GDM1 (cell line): ENCODE measurements at places on chromosomes 3 and 15.
A peak's percentile ranks its signal among the peaks of the same experiment; 100 is the strongest.

DNA sequence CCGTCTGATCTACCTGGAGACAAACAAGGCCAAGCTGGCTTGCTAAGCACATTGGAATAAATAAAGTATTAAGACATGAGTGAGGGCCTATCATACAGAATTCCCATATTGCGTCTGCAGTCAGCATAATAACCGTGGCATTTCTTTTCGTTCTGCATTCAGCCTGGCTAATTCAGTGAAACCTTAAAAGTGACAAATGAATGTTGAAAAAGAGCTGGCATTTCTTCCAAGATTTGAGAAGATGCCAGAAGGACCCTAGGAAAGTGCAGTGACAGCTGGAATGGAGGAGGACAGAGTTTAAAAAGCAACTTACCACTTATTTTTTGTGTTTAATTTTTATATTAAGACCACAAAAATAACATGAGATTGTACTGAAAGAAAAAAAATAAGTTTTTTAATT lies 67.1 kb downstream of the SUCLG2 start:
- no peak for DNase-seq

- no peak for DNase-seq
Measured at GRCh38 chr15:27714675-27715074, 384.4 kb downstream of the OCA2 start.

- DNase-seq: no peak
Measured at GRCh38 chr3:23701716-23702597, 103.8 kb upstream of the UBE2E1 start.

- DNase-seq: no peak
Measured at GRCh38 chr3:127424766-127425504, 137.1 kb upstream of the PRR20G start.

GRCh38 chr3:112539825-112540650 lies 21.7 kb downstream of the ATG3 start:
- no peak for DNase-seq

DNA sequence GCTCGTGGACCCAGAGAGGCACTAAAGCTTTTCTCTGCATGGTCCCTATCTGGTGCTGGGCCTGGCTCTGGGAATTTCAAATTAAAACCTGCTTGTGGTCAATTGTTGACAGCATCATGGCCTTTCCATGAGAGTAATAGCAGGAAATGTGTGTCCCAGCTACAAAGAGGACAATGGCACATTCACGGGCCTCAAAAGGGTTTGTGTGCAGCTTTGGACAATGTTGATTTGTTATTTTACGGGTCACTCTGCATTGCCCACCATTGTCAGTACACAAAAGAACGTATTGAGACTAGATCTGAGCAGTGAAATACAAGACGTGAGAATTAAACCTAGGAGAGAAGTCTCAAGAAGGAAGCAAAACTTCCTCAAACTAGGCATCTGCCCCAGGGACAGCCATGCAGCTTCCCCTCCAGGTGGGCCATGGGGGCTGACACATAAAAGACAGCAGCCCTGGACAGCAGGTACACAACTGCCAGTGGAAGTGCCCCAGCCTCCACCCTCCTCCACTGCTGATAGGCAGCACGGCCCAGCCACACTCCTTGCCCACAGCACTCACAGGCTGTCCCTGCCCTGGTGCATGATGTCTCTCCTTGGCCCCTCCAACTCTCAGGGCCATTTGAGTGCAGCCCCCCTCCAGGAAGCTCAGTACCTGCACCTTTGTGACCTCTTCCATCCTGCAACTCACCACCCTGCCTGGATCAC lies 15.9 kb upstream of the LTF start:
- DNase-seq: no peak

DNA sequence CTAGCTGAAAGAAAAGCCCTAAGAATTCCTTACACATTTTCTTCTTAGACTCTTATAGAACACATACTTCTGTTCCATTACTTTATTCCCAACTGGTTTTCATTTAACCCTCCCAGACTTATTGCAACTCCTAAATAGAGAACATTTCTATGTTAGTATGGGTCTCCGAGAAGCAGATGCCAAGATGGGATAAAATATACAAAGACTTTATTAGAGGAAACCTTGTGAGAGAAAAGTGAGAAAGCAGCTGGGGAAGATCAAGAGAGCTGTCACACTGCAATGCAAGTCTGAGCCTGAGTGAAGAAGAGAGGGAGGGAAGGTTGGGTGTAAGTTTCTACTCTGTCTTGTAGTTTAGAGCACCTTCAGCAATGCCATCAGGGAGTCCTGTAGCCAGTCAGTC lies 979.3 kb downstream of the IGSF11 start:
- DNase-seq: no peak

DNA sequence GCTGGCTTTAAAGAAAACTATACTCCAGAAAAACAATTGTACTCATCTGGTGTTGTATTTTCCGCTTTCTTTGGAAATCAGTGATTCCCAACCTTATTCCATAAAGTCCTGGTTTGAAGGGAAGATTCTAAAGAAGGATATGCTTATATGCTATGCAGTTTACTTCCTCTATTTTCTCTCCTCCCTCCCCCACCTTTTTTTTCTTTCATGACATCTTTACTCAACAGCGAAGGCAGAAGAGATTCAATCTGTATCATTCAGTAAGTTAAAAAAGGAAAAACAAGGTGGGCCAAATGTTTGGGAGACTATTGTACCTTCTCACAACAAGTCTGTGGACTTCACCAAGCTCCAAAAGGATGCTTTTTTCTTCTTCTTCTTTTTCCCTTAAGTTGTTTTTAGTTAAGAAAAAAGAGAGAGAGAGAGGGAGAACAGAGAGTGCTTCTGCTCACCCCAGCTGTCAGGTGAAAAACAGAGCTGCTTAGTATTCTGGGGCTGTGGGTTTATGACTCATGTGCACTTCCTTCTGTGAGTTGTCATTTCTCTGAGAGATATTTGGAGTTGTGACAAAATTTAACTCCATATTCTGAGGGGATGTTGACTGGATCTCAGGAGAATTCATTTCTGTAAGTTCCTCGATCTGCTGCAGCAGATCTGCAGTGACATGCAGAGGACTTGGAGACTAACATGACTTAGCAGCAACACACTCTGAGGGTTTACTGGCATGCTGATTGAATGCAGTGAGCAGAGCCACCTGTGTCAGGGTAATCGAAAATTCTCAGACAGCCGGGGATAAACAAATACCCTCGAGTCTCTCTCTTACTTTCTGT lies 70.7 kb downstream of the SSR3 start:
- DNase-seq: peak; percentile 61

GRCh38 chr3:39892068-39892467 lies 82.7 kb downstream of the MYRIP start:
- DNase-seq: no peak

DNA sequence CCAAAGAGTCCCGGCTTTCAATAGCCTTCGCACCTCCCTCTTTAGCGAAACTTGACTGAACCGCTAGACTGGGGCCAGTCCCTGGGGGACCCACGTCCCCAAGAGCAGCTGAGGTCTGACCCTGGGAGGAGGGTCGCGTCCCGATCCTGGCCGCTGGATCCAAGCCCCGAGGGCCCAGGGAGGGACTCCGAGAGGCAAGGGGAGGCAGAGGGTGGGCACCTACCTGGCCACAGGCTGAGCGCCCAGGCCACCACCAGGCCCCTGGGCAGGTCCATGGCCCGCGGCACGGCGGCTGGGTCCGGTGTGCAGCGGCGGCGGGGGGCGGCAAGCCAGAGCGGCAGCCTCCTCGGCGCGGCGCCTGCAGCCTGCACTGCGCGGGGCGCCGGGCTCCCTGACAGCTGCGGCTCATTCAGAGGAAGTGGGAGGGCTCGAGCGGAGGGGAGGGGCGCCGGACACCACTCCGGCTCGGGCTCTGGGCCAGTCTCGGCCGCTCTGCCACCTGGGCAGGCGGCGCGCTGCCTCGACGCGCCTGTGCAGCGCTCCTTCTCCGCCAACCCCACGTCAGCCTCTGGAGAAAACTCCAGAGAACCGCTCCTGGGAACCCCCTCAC lies at the start of gene ITGA11:
TSS of gene ITGA11 (minus strand) at position 372 of the 610 bp plus-strand sequence. CDS start at position 275, 97 bp downstream.
- no peak for DNase-seq

DNA sequence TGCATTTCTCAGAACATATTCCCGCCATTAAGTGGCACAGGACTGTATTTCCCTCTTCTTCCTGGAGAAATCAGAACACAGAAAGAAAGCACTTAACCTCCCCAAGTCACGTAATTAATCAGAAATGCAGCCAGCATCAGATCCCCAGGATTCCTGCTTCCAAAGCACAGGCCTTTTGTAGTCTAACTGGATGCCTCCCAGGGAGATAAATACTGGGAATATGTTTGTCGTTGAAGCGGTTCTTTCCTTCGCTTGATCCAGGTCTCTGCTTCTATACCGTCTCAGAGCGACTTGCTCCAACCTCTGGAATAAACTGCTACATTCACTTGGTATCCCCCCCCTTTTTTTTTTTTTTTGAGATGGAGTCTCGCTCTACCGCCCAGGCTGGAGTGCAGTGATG lies 198.6 kb downstream of the KBTBD8 start:
- DNase-seq: no peak

DNA sequence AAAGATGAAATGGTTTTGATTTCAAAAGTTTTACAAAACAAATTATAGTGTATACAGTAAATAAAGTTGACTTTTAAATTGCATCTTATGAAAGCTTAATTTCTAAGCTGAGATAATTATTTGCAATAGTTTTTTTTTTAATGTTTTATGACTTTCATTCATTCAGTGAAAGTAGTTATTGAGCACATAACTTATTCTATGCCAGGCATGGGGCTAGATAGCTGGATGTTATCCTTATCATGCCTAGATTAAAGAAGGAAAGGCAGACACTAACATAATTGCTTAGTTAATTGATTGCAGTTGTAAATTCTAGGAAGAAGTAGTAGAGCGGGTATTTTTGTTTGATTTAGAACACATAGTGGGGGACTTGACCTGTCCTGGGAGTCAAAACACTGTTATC lies 92.4 kb downstream of the FNDC3B start:
- DNase-seq: no peak

- no peak for DNase-seq
Measured at GRCh38 chr3:123718108-123718507, 133.3 kb upstream of the HACD2 start.

DNA sequence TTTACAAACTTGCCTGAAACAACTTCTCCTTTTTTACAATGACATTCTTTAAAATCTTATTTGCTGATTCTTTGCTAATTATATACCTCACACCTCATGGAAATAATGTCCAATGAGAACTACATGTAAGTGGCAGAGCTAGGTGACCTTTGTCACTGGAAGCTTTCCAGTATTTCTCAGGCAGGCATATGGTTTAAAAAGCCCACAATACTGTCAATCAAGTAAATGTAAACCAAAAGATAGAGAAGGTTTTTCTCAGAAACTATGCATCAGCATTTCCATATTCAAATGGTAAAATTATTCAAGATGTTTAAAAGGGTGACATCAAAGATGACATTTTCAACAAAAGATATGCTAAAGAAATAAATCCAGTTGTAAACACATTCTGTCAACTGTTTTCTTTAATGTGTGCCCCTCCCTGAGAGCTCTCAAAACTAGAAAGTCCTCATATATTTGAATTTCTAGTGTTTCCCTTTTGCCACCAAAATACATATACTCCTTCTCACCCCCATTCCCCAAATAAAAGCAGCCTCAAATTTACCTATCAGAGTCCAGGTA lies 10.1 kb upstream of the STRIT1 start:
- no peak for DNase-seq

- DNase-seq: no peak
Measured at GRCh38 chr3:109109574-109109973, 8.4 kb downstream of the MORC1 start.

DNA sequence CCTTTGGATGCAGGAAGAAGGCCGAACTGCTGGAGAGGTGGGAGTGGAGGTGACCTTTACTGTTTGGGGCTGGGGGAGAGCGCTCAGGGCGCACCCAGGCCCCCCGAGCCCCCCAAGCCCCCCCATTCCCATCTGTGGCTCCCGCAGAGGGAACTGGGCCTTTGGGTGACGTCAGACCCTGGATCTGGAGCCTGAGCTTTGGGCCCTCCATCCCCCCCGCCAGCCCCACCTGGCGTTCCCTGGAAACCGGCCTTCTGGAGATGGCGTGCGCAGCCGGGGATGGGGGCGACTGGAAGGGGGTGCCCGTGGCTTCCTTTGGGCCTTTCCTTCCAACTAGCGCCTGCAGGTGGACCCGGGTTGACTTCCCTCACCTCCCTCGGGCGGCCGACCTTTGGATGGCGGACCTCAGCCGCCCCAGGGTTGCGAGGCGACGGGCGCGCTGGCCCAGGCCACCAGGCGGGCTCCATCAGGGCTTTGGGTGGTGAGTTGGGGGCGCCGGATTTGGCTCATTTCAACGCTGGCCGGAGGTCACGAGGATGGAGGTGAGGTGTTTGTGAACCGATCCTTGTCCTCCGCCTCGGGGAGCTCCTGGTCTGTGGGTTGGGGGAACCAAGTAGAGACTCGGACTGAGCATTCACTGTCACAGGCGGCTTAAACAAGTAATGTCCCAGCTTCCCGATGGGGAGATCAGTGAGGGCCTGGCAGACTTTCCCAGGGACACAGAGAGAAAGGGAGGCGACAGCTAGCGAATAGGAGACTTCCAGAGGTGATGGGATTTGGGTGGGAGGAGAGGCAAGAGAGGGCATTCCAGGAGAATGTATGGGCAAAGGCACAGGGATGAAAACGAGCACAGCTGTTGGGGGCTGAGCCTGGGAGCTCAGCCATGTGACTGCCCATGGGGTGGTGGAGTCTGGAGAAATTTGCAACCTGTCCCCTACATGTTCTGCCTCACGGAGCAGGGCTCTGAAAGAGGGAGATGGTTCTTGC lies 709 bp downstream of the SCAMP5 start:
- no peak for DNase-seq

DNA sequence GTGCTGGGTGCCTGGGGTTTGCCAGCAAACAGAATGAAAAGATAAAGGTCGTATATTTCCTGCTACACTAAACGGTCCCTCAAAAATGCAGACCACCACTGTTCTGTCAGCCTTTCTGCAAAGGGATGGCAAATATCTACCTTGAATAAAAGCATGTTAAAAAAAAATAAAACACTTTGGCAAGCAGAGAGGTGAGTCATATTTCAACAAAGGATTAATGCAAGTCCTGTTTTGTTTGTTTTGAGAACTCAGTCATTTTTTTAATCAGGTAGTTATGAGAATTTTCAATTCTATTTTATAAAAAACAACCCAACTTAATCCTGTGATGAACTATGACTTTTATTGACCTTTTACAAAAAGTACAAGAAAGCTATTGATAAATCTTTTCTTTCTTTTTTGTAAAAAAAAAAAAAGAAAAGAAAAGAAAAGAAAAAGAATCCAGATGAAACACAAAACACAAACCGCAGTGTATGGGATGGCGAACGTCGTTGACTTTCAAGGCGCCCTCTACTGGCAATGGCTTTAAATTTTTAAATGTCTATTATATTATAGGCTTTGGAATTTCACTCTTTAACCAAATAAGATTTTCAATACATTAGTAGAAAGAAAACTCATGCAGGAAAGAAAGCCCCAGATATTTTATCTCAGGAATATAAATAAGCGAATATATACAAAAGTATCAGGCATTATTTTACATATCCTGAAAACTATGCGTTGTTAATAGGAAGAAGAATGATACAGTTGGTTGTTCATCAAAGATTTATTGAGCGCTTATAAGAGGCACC lies 87.8 kb downstream of the NCEH1 start:
- no peak for DNase-seq

DNA sequence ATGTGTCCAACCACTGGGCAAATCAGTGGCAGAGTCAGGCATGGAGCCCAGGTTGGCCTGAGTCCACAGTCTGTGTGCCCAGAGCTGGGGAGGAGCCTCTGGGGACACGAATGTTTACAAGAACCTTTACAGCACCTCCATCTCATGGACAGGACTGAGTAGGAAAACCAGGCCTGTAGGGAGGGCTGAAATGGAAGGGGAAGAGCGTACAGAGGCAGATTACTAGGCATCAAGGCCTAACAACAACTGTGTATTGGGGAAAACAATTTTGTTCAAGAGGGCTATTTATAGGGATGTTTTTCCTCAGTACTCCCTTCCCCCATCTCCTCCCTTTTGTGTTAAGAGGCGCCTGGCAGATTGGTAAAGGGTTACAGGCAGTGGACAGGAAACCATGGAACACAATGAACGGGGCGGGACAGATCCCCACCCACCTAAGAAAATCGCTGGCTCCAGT lies 15.1 kb upstream of the ARHGAP31 start:
- DNase-seq: no peak
